Stimulated activated CD4-positive, alpha-beta T cell treated with anti-CD3 and anti-CD28 coated beads, Interleukin-1b, Interleukin-23, amount 100 ng/mL, for 1 hour (primary cell): ENCODE measurements at places on chromosomes 12 and 14.

GRCh38 chr12:69401940-69402339, 42.4 kb downstream of the YEATS4 start:
- DNase-seq: no peak

DNA sequence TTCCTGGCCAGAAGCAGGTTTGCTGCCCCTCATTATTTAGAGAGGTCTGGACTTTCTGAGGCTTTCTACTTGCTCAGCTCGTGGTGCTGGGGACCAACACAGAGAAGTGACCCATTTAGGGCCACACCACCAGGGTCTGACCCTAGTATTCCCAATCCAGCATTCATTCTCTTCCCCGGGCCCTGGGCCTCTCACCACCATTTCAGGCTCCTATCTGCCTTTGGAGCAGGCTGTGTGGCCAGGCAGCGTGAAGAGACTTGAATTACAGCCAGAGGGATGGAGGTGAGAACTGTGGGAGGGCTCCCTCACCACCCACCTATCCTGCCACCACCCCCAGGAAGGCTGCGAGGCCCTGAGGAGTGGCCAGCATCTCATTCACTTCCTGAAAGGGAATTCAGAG, 24.6 kb downstream of the FAM222A start:
- no peak for DNase-seq

DNA sequence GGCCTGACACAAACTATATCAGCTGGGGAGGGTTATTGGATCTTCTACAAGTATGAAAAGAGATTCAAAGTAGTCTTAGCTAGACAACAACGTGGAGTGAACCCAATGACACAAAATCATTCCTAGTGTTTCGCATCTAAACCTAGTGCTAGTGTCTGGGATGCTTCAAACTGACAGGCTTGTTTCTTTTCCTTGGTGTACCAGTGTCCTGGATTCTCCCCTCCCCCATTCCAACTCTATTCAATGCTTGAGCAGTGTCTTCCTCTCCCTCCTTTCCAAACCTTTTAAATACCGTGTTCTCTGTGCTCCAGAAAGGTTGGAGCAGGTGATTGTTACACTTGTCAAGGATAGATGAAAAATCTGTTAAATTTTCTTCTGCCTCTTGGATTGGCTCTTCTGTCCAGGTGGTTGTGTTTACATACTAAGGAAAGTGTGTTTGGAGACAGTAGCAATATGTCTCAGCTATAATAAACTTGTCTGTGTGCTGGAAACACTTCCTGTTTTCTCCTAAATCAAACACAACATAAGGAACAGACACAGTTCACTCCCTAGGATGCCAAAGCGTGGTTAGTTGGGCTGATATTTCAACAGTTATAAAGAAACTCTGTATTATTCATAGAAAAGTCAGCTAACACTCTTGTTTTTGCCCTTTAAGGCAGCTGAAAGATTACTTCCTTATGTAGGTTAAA, 14.4 kb upstream of the GUCY2C start:
- no peak for DNase-seq

- DNase-seq: no peak
These were observed 475.3 kb downstream of the EGLN3 start for GRCh38 chr14:33475623-33476022.

- no peak for DNase-seq
These were observed 9.1 kb upstream of the HOXC13 start for GRCh38 chr12:53929527-53929926.

GRCh38 chr14:21436567-21437062, 19.3 kb downstream of the CHD8 start:
- DNase-seq: no peak

- DNase-seq: no peak
These were observed 367.4 kb downstream of the GXYLT1 start for GRCh38 chr12:41777064-41777790.

DNA sequence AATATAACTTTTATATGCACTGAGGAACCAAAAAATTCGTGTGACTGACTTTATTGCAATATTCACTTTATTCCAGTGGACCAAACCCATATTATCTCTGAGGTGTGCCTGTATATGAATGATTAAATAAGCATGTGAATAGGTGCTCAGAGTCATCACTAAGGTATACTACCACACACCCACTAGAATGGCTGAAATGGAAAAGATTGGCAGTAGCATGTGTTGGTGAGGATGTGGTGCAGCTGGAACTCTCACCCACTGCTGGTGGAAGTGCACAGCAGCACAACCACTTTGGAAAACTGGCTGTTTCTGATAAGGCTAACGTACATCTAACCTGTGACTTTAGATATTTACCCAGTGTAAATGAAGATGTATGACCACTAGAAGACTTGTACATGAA, 36.8 kb downstream of the GOLGA5 start:
- DNase-seq: no peak

DNA sequence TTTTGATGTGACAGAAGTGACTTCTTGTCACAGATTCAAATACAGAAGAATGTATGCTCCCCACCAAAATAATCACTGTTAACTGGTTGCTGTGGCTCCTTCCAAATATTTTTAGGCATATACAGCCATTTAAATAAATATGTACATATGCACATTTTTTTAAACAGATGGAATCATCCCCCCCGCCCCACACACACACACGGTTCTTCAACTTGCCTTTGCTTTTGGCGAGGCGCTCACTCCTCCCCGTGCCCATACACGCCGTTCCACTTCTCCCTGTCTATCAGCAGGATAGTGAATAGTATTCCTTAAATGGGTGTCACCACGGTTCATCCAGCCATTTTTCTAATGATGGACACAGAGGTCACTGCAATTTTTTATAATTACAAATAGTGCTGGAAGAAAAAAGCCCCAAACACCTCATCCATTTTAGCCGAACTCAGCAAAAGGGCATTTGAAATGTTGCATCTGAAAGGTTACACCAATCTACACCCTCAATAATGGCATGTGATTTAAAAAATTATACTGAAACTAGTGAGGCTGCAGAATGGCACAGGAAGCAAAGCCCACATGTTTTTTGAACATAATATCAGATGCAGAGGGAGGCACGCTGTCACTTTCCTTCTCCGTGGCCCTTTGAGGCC, 39.2 kb upstream of the MEG3 start:
- no peak for DNase-seq

- no peak for DNase-seq
These were observed 52.5 kb downstream of the TESPA1 start for GRCh38 chr12:54932038-54932437.

GRCh38 chr14:83197271-83197670, 1663.6 kb upstream of the SEL1L start:
- DNase-seq: no peak

DNA sequence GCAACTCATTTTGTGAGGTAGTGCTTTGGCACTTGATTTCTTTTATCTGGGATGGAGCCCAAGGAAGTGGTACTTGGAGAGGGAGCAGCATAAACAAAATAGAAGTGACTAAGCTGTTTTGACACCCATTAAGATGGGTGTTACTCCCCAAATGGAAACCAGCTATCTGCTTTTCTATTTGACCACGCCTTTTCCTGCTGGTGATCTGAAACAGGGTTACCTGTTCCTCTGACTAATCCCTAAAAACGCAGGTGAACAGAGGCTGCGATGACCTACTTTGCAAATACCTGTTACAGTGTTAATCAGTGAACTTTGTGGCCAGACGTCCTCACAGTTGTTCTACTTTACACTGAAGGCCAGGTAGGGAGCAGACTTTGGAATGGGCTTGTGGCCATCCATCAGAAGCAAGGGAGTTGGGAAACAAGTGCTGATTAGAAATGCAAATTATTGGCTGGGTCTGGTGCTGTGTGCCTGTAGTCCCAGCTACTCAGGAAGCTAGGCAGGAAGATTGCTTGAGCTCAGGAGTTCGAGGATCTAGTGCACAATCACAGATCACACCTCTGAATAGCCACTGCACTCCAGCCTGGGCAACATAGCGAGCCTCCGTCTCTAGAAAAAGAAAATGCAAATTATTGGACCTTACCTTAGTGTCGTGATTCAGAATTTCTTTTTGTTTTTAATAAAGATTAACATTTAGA, 58.3 kb upstream of the HECTD1 start:
- DNase-seq: no peak

DNA sequence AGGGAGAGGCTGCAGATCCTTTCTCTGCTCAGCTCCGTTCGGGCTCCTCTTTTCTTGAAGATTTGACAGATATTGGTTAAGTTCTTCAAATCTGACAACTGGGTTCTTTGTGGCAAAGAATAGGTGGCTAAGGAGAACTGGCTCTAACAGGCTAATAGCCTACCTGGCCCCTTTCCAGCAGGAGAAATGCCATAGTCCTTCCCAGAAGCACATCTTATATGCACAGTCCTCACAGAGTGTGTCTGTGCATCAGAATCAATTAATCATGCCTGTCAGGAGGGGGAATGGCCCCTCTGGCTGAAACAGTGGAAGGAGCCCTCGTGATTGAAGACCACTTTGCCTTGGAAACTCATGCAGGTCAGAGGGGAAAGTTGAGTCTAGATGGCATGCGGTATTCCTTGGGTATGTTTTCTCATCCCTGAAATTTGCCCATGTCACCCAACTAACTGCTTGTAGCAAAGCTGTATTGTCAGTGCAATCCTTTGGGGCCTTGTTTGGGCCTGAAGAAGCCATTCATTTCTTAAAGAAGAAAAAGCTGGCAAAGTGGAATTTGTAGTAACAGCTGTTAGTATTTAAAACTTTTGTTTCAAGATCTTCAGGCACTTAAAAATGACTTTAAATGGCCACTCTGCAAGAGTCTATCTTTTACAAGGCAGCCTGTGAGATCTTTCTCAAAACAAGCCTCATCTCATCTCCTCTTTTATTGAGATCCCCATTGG, 251.5 kb downstream of the ZFP36L1 start:
- no peak for DNase-seq

DNA sequence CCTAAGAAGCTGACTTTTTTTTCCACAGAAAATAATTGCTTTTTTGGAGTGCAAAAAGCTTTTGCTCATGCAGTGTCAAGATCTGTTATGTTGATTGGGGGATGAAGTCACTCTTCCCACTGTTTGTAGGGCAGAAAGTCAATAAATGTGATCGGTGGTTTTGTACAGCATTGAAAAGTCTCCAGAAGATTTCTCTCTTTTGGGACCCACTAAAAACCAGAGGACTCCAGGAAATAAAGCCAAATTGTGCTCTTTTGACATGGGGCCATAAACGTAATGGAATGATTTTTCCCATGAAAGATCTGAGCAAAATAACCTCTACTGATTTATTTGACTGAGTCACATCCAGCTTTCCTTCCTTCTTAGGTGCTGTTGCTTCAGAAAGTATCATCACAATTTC, 122.5 kb downstream of the SNAPC1 start:
- DNase-seq: no peak

DNA sequence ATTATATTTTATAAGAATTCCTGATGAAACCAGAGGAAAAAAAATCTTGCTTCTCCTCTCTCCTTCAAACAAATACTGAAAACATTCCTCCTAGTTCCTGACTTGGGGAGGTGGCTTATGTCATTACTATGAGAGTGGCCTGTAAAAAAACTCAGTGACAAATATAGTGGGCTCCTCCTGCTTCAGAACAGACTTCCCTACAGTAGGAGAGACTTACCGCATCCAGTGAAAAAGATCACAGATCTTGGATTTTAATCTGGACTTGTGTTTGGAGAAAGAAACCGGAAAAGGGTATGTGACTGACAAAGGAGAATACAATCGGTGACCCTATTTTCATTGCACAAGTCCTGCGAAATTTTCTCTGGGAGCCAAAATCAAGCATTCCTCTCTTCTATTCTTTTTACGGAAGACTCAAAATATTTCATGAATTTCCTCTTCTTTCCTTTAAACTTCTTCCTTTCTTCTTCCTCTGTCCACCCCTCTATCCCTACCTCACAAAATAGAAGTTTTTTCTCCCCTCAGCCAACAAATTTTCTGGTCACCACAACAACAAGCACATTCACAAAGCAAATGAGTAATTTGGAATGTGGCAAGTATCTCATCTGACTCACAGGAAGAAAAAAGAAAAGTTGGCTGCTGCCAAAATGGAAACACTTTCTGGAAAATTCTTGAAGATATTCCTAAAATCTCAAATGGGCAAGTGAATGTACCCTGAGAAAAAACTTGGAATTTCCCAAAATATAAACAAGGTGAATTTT, 185.1 kb upstream of the CDKN3 start:
- no peak for DNase-seq

GRCh38 chr12:89461649-89462612, 62.7 kb downstream of the GALNT4 start:
- DNase-seq: no peak

GRCh38 chr12:25051171-25051570, 102.3 kb upstream of the BCAT1 start:
- DNase-seq: no peak

DNA sequence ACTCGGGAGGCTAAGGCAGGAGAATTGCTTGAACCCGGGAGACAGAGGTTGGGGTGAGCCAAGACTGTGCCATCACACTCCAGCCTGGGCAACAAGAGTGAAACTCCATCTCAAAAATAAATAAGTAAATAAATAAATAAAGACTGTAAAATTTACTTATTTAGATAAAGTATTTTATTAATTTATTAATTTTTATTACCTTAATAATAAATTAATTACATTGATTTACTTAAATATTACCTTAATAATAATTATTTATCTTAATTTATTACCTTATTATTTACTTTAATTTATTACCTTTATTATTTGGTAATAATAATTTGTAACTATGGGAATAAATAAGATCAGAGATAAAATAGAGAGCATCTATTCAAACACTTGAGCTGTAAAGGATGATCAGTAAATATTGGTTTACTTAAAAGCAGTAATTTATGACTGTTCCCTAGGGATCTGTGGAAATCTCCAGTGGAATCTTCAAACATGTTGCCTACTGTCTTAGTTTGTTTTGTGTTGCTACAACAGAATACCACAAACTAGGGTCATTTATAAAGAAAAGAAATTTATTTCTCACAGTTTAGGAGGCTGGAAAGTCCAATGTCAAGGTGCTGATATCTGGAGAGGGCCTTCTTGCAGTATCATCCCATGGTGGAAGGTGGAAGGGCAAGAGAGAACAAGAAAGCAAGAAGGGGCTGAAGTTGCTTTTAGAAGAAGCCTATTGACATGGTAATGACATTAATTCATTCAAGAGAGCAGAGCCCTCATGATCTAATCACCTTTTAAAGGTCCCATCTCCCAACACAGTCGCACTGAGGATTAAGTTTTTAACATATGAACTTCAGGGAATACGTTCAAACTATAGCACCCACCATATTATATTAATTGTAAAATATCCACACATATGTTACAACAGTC, 37.1 kb downstream of the SOCS2 start:
- no peak for DNase-seq

DNA sequence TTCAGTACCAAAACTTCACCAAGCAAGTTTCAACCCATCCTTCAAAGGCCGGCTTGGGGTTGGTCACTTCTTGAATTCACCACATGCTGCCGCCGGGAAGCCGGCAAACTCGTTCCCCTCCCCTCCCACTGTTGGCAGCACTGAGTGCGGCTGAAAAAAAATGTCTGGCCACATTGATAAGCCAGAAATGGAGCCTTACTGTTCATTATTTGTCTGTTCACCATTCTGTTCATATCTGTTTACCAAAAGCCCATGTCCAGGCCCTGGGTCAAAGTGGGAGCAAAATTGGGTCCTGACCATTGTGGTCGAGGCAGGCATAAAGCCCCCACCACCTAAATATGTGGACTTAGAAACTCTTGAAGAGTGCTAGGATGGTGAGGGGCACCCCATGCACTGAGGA, 7.3 kb upstream of the HSP90AA1 start:
- DNase-seq: no peak
